Suprapubic skin (tissue), 4 donors: ENCODE measurements at places on chromosomes 12 and 14.

GRCh38 chr14:73149753-73150152 is 13.4 kb downstream of the PSEN1 start:
- DNase-seq, result no peak

DNA sequence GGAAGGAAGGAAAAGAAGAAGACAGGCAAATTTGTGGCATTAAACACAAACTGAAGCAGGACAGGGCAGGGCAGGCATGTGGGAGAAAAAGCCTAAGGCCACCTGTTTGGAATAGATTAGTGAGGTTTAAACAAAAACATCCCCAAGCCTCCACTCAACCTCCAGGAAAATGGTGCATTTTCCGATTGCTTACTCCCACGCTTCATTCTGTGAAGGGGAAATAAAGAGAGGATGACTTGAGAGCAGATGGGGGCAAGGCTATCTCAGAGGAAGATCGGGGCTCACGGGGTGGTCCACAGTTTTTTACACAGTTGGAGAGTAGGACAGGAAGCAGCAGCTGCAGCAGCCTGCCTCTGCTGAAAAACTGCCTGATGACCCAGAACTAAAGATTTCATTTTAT is 250.9 kb downstream of the DUSP6 start:
- no peak for DNase-seq

- DNase-seq, result no peak
Observed at GRCh38 chr12:39586816-39587215, 32.8 kb downstream of the ABCD2 start.

DNA sequence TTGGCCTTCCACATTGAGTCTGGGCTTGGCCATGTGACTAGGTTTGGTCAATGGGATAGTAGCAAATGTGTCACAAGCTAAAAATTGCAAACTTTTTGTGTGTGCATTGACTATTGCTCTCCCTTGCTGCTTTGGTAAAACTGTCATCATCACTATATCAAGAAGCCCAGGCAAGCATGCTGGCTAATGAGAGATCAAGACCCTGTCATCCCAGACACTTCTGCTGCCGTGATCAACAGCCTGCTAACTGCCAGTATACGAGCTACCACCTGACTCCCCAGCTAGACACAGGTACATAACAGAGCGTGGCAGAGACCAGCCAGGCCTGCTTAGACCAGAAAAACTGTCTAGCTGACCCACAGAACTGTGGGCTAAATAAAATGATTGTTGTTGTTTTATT is 456.7 kb upstream of the DCN start:
- no peak for DNase-seq

- DNase-seq, result no peak
Observed at GRCh38 chr14:68042586-68043210, 223.1 kb downstream of the RAD51B start.

GRCh38 chr12:3614806-3615466 is 123.9 kb downstream of the PRMT8 start:
- DNase-seq, result no peak

GRCh38 chr12:90712671-90713070 is 242.3 kb downstream of the CCER1 start:
- no peak for DNase-seq

DNA sequence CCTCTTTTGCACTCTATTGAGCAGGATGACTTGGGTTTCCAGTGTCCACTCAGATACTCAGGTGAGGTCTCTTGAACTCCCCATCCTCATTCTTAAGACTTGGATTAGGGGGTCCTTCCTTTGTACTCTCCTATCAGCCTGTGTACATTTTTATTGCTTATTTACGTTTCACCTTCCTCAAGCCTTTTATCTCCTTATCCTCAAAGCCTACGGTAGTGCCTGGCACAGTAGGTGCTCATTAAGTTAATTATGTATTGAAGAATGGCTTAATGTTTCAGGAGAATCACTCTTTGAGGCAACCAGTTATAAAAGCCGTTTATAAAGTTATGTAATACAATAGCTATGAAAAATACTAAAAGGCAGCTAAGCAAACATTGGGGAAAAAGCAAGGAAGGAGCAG is 315.7 kb downstream of the NPAS3 start:
- no peak for DNase-seq

DNA sequence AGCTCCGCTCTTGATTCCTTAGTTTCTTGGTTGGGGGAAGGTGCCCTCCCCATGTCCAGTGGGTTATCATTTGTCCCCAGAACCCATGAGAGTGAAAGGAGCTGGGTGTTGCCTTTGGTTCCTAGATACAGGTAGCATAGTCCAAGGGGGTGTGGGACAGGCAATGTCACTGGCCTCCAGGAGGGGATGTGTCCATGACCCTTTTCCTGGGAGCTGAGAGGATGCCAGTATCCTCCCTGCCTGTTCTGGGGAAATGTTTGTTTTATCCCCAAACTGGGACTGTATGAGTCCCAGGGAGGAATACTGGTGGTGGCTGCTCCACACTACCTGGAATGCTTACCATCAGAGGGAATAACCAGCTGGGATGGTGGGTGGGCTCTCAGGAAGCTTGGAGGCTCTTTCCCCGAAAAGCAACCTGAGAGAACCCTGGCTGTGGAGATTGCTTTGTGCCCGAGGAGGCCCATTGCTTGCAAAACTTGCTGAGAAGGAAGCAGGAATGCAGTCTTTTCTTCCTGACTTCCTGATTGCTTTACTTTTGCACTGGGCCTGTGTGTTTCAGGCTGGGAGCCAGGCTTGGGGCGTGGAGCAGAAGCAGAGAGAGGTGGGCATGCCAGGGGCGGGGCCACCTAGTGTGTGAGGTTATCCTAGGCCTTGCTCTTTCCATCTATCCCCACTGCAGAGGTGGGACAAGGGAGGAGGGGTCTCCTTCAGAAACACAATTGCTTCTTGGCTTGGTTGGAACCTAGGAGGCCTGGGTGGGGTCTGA is 715 bp upstream of the SLC10A1 start:
- DNase-seq, result no peak

- no peak for DNase-seq
Observed at GRCh38 chr14:97283426-97283825, 486.2 kb downstream of the VRK1 start.
